ENCODE measurements at places on chromosomes 7 and 10.
A peak's percentile ranks its signal among the peaks of the same experiment; 100 is the strongest.

DNA sequence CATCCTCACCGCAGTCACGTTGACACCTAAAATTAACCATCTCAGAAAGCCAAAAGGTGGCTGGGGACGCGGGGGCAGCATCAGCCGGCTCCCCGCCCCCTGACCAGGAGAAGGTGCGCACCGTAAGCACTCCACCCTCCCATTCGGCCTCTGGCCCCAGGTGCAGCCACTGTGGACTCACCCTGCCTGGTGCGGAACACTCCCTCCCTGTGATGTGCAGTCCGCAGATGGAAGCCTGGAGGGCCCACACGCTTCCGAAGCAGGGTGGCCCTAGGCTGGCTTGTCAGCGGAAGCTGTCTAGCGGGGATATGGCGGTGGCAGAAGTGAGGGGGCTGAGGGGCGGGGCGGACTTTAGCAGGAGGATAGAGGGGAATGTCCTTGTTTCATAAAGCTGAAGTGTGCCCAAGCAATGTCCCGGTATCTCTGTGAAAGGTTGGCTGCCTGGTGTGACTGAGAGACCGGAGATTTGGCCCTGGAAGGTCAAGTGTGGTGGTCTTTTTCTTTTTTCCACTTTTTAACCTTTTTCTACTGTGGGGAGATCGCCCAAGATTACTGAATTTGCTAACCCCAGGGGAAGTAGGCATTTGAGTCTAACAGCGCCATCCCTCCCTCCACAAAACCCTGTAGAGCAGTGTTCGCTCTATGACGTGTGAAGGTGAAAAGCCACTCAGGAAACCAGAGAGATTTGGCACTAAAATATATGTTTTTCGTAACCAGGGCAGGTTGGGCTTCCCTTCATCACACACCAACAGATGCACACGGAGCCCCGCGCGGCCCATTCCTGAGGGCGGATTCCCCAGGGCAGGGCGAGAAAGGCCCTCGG is 74.7 kb downstream of the CXCL12 start:
- H3K4me3 ChIP-seq: no peak overlapping the region
- peaks cover 28% of the 10 kb centered on the region for H3K27me3 ChIP-seq

GRCh38 chr7:84125654-84126053 is 68.9 kb downstream of the SEMA3A start:
- H3K36me3 ChIP-seq: peaks cover 9% of the 10 kb centered on the region
- peaks cover 7% of the 10 kb centered on the region for H3K4me1 ChIP-seq
- no peak for DNase-seq

DNA sequence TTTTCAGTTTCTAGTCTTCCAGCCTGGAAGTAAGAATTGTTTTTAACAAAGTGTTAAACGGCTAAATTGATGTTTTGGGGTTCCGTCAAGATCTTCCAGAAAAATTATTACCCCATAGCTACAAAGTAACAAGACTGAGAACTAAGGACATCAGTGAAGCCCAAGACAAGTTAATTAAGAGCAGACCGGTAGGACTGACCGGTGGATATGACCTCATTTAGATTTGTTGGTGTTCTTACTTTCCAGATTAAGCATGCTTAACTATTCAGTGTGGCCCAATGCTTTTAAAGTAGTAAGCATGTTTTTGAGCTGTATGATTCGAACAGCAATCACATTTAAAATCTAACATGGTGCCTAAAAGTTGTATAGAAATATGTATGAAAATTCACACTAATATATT is 73.1 kb upstream of the RPA3 start:
- DNase-seq: no peak
- H3K27ac ChIP-seq: no peak overlapping the region
- peaks cover 10% of the 10 kb centered on the region for H3K4me1 ChIP-seq
- no peaks in the 10 kb centered on the region for H3K27me3 ChIP-seq

DNA sequence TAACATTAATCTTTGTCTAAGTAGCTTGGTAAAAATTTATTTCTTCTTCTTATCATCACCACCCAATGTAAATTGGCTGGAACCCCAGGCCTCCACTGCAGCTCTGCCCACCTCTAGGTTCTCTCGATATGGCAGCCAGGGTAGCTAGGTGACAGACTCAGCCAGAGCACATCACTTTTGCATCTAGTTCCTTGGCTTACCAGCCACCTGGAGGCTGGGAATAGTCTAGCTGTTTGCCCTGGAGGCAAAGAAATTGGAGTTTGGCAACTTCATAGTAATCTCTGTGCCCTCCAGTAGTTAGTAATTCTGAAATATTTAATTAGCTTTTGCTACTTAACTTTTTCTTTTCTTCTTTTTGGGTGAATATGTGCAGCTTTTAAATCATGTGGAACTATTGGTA is 9.4 kb downstream of the IFRD1 start:
- DNase-seq: no peak
- H3K4me3 ChIP-seq: no peak overlapping the region
- H3K27me3 ChIP-seq: no peaks in the 10 kb centered on the region
- H3K36me3 ChIP-seq: peaks cover 78% of the 10 kb centered on the region
- no peak overlapping the region for H3K27ac ChIP-seq
- peaks cover 1% of the 10 kb centered on the region for H3K4me1 ChIP-seq

DNA sequence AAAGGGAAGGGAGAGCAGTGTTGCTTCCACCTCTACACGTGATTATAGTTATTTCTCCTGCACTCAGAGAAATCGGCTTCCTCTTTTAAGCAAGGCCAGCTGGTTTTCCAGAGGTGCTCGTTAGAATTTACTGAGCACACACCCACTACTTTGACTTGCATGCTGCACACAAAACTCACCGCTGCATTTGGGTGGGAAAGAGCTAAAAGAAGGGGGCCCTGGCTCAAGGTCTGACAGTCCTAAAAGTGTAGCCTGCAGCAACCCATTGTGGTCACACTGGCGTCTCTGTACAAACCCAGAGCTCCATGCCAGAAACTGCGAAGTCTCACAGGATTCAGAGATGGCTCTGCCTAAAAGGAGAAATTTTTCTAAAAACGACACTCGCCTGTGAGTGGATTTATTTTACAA is 133.7 kb downstream of the SLC25A13 start:
- peaks cover 67% of the 10 kb centered on the region for H3K36me3 ChIP-seq
- peaks cover 35% of the 10 kb centered on the region for H3K4me1 ChIP-seq
- H3K27ac ChIP-seq: peak overlapping the region; percentile 95
- H3K27me3 ChIP-seq: no peaks in the 10 kb centered on the region
- no peak for DNase-seq
- H3K4me3 ChIP-seq: no peak overlapping the region

DNA sequence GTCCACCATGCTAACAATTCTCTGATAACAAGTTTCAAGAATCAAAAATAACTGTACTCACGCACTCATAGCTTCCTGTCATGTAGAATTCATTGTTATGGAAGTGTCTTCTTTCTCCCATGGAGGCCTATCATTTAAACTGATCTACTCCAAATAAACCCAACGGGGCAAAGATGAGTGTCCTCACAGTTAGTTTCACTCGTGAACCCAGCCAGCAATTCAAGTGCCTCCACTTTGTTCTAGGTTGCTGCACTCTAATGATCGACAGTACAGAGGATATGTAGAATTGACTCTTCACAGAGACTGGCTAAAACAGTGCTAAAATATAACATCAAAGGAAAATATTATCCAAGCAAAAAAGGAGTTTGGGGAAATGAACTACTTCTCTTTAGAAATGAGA is 111.4 kb downstream of the LRRN3 start:
- no peaks in the 10 kb centered on the region for H3K27me3 ChIP-seq
- no peak overlapping the region for H3K4me3 ChIP-seq
- no peak overlapping the region for H3K27ac ChIP-seq
- no peaks in the 10 kb centered on the region for H3K36me3 ChIP-seq

DNA sequence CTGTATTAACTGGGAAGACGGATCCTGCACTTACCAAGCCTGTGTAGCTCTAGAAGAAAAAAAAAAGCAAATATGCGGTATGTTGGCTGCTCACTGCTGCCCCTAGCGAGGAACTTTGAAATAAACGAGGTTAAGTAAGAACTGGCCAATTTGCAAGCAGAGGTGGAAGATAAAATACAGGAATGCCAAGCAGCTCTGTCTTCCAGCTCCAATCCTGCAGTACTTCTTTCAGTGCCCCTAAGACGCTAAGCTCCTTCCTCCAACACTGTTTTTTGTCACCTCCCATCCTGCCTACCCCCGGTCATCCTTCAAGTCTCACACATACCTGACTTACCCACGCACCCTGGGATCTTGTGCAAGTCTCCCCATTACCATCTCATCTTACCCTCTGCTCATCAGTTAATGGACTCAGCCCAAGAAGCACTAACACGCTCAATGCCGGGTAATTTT is 809 bp downstream of the C10orf143 start:
- peak overlapping the region; percentile 80 for H3K27ac ChIP-seq
- H3K4me1 ChIP-seq: peaks cover 31% of the 10 kb centered on the region
- DNase-seq: peak; percentile 79

DNA sequence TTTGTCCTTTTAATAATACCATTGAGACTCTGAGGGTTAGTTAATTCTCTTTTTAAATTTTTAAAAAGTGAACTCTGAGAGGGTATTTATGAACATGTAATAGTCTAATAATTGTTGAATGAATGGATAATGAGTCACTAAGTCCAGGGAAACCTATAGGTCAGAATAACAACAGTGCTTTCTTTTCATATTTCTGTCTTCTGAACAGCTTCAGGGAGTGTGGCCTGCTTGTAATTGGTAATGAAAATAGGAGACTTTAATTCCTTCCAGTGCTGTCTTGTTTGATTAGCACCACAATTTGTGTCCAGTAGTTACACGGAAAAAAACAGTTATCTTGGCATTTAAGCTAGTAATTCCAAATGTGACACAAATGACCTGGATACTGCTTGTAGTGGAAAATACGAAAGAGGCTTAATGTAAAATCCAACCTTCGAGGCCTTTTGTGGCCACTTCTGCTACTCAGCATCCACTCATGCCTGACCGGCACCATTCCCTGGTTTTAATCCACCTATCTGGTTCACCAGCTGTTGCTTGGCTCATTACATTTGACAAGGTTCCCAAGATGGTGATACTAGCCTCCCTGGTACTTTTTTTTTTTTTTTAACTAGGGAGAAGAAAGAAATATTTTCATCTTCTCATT is 149.3 kb upstream of the IMMP2L start:
- no peaks in the 10 kb centered on the region for H3K4me1 ChIP-seq
- DNase-seq: no peak
- no peak overlapping the region for H3K4me3 ChIP-seq
- H3K36me3 ChIP-seq: no peaks in the 10 kb centered on the region
- peaks cover 11% of the 10 kb centered on the region for H3K27me3 ChIP-seq
